Thymus (tissue), 14 donors: ENCODE measurements at places on chromosomes 3 and 15. TPM values are rescaled to one million over a fixed set of nuclear protein-coding genes. Genes with fewer than 3 reads are reported as not detected.

- DNase-seq, result no peak
Measured at GRCh38 chr3:16907243-16907642, 22.5 kb downstream of the PLCL2 start.

ALCAM gene
- 38.3 TPM for total RNA-seq

EXD1 gene
- total RNA-seq, result 0.09 TPM

CYP1A1 gene
- total RNA-seq, result 0.09 TPM

LSMEM2 gene
- total RNA-seq, result not detected

RARRES1 gene
- 2.4 TPM for total RNA-seq

DNA sequence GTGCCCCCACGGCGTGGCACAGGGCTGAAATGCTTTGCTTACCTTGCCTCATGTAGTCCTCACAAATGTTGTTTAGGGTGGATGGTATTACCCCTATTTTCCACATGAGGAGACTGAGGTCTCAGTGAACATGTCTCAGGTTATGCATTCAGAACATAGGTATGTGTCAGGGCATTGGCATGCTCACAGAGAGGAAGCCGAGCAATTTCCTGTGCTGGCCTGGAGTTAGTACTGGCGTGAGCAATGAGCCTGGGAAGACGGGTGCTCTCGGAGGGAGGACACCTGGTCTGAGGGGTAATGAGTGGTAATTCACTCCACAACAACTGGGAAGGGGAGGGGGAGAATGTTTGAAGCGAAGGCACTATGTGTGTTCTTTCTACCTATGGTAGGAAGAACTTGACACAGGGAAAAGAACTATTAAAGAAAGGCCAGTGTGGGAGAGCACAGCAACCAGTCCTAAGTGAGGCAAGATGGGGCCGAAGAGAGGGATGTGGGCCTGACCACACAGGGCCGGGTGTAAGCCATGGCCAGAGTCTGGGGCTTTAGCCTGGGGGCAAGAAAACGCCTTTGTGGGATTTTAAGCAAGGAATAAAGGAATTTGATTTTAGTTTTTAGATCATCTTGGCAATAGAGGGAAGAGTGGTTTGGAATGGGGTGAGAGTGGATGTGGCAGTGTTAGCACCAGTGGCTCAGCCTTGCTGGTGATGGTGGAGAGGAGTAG lies 4.9 kb upstream of the FAM131A start:
- DNase-seq, result no peak

- no peak for DNase-seq
Measured at GRCh38 chr15:42020713-42021273, at the start of gene PLA2G4E. PLA2G4E (minus strand) TSS chr15:42021042; CDS start chr15:42021030, 12 bp downstream.

GRCh38 chr3:112477891-112478290 lies 21.4 kb downstream of the BTLA start:
- no peak for DNase-seq

DNA sequence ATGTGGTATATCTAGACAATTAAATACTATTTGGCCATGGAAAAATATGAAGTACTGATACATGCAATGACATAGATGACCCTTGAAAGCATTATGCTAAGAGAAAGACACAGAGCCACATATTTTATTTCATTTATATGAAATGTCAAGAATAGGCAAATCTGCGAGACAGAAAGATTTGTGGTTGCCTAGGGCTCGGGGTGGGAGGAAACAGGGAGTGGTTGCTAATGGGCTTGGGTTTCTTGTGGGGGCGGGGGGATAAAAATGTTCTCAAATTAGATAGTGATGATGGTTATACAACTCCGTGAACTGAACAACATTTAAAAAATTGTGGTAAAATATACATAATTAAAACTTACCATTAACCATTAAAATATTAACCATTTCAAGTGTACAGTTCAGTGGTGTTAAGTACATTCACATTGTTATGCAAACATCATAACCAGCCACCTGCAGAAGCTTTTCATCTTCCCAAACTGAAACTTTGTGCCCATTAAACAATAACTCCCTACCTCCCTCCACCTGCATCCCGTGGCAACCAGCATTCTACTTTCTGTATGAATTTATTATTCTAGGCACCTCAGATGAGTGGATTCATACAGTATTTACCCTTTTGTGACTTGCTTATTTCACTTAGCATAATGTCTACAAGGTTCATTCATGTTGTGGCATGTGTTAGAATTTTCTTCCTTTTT lies 24.3 kb upstream of the ANP32A start:
- DNase-seq, result no peak

AHSG gene
- 0.33 TPM for total RNA-seq

CACNA2D2 gene
- total RNA-seq, result 0.57 TPM

- peak; percentile 67 for DNase-seq
Measured at GRCh38 chr3:44584646-44585501, at the start of gene ZNF660. ZNF660 (plus strand) TSS chr3:44584964; CDS start chr3:44594194, 9,230 bp downstream.

GRCh38 chr3:9582332-9582731 lies 28.7 kb upstream of the LHFPL4 start:
- no peak for DNase-seq

GRCh38 chr3:166123576-166123975 lies 286.4 kb upstream of the BCHE start:
- DNase-seq, result no peak

- DNase-seq, result no peak
Measured at GRCh38 chr3:44511238-44511566, 33.7 kb upstream of the ZNF445 start.

- no peak for DNase-seq
Measured at GRCh38 chr3:50639055-50639494, 22.1 kb downstream of the MAPKAPK3 start.

- DNase-seq, result no peak
Measured at GRCh38 chr3:196590279-196590678, 21.8 kb downstream of the FBXO45 start.

THBS1 gene
- total RNA-seq, result 9.0 TPM

- DNase-seq, result no peak
Measured at GRCh38 chr15:57708047-57708446, 1.5 kb downstream of the POLR2M start.

ROBO1 gene
- 33.9 TPM for total RNA-seq

DNA sequence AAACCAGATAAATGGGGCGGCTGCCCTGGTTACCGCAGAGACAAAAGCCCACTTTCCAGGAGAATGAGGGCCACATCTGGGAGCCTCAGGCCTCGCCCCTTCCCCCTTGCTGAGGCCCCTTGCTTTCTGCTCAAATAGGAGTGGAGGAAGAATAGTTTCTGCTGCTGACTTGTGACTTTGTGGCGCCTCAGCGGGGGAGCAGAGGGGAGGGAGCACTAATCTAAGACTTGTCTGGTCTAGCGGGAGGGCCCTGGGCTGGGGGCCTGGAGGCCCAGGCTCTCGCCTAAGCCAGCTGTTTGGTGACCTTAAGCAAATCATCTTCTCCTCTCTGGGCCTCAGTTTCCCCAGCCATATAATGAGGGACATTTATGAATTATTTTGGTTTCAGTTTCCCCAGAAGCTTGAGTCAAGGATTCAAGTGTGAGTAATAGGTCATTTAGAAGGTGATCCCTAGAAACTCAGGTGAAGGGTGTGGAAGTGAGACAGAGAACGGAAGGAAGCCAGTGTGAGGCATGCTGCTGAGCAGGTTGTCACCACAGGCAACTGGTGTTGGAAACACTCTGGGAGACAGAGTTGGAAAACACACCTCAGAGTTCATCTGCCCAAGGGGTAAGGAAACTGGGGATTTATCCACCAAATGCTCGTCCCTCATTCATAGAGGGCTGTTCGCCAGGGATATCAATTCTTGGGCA lies 25.9 kb upstream of the SMAD3 start:
- DNase-seq, result no peak

- DNase-seq, result no peak
Measured at GRCh38 chr3:123159926-123160635, 41.7 kb upstream of the SEC22A start.

GRCh38 chr3:75171630-75172230 lies 492.4 kb upstream of the FRG2C start:
- no peak for DNase-seq

DNA sequence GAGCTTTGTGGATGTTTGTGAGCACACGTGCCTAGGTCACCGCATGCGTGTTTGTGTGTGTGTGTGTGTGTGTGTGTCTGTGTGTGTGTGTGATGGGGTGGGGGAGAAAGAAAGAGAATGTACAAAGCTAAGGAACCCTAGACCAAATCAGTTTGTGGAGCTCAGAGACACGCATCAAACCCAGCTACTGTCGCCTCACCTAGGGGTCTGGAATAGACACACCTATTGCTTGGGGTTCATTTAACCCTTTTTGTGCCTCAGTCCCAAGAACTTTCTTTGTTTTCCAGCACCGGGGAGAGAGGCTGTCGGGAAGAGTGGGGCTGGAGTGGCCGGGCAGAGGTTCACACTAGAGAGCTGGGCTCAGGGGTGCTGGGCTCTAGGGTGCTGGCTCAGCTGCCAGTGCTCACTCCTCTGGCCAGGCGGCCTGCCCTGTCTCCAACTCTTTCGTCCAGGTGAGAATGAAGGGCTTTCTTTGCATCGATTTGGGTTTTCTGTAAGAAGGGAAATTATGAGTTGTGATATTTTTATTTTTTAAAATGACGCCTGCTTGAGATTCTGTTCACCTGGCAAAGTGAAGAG lies 221.6 kb downstream of the MEIS2 start:
- DNase-seq, result no peak

GRCh38 chr3:40035177-40035576 lies 225.8 kb downstream of the MYRIP start:
- no peak for DNase-seq

DNA sequence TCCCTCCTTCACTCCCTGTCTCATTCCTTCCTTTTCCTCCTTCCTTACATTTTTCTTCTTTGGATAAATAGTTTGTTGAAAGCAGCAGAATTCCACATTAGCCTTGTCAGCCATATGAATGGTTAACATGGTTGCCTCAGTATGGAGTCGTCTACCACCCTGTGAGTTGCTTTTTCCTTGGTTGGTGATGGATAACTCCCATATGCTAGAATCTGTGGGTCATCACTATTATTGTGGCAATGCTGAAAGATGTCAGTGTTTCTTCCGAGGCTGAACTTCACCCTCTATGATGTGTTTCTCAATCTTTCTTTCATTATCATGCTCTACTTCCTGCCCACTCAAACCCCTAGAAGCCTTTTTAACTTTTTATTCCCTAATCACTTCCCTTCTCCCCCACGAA lies 481.8 kb upstream of the KCNMB2 start:
- no peak for DNase-seq

SPATA12 gene
- total RNA-seq, result 0.05 TPM

DNA sequence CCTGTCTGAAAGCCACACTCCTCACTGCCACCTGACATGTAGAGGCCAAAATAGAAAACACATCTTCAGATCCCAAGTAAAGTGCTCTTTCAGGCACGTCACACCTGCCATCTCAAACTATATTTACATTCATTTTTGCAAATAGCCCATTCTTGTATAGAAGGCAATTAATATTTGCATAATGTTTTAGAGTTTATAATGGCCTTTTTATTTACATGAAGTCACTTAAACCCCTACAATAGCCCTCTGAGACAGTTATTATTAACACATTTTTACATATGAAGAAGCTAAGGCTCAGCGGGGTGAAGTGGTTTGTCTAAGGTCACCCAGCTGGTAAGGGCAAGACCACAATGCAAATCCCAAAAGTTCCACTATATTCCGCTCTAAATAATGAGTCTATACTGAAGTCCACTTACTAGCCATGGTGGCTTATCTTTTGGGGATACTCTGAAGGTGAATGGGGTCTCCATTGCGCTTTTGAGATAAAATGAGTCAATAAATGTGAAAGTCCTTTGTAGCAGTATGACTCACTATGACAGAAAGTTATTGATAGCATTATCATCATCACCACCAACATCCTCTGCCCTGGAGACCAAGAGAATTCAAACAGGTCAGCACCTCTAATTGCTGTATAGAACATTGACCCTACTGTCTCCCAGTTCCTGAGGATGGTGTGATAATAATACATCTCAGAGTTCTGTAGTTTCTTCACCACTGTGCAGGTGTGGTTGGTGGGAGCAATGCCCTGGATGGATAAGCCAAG lies 155.9 kb upstream of the BCL6 start:
- DNase-seq, result no peak

GRCh38 chr3:36164400-36164799 lies 215.9 kb upstream of the STAC start:
- DNase-seq, result no peak

DNA sequence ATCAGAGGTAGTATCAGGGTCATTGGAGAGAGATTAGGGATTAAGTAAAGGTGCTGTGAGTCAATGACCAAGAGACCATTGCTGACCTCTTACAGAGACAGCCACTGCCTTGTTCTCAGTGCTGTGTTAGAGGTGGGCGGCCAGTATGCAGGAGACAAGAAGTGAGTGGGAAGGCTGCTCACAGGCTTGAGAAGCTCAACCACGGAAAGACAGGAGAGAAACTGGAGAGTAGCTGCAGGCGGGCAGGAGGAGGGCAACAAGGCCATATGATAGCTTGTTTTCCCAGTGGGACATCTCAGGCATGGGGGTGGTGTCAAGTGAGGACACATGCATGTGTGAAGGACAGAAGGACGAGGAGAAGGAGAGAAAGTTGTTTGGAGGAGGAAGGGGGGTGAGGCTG lies 237.3 kb downstream of the PDCD6IP start:
- no peak for DNase-seq

SEMA3B gene
- total RNA-seq, result 0.66 TPM

PRR20G gene
- not detected for total RNA-seq

PTPN23 gene
- 4.3 TPM for total RNA-seq

DNA sequence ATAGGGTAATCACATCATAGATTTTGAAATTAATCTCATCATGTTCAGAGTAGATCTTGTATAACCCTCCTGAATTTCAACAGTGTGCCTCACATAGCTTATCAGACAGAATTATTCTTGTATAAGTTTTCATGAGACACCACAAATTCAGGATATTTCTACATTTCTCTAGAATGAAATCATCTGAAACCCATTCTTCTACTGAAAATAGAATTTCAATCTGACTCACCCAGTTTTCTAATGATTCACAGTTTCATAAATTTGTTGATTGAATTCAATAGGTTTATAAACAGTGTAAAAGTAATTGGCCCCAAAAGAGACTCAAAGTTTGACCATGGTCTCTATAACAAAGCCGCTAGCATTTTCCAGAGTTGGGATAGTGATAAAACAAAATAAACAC lies 1082.6 kb upstream of the EPHA6 start:
- no peak for DNase-seq

DNA sequence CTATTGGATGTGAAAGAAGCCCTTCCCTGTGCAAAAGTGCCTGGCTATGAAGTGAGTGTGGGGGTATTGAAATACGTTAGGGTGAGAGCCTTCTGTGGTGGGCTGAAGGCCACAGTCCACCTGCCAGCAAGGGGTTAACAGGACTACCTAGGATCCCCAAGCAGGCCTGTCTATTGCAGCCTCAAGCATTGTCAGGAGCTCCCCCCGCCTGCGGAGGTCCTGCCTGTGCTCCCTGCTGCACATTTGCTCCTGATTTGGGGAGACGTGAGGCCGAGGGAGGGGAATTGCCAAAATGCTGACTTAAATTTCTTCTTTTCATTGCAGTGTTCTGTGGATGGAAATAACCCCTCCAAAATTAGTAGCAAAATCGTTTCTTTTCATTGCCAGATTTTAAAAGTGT lies 56.2 kb downstream of the GABRG3 start:
- DNase-seq, result no peak

GHSR gene
- total RNA-seq, result not detected

DNA sequence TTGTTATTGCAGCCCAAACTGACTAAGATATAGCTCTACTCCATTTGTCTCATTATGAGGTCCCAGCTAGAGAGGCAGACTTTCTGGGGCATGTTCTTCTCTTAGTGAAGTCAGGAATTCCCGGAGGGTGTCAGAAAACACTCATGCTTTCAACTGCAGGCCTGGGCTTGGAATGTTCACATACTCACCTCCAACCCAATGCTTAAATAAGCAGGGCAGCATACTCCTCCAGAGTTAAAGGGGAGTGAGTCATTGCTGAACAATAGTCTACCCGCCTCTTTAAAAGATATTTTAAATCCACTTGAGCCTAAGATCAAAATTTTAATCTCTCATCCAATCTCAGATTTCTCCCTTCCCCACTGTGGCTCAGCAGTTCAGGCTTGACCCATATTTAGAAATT lies 167.8 kb upstream of the DPH6 start:
- DNase-seq, result no peak
